Upper lobe of right lung (tissue), 1 donor: ENCODE measurements at places on chromosomes 12 and 14. TPM values are rescaled to one million over a fixed set of nuclear protein-coding genes. Genes with fewer than 3 reads are reported as not detected.
A peak's percentile ranks its signal among the peaks of the same experiment; 100 is the strongest.

- DNase-seq: no peak
These were observed 73.4 kb upstream of the CLEC14A start for GRCh38 chr14:38329246-38329645.

Gene KLRC3
- total RNA-seq: not detected

DNA sequence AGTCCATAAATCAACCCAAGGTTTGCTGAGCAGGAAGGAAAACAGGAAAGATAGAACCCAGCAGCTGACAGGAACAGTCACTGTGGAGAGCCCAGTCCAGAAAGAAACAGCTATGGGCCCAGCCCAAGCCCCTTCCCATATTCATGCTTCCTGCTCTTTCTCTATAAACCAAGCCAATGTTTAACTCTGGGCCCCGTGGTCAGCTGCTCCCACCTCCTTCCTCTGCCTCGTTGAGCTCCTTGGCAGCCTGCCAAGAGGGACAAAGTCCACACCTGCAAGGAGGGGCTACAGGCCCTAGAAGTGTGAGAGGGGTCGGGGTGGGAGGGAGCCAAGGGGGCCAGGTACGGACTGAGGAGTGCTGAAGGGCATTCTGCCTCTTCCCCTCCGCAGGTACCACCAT lies 10.0 kb downstream of the SLC6A13 start:
- DNase-seq: no peak

GRCh38 chr12:118103601-118104382 lies at the start of gene VSIG10:
Gene VSIG10, minus strand, starts transcription at chr12:118104011. Its CDS starts 340 bp downstream, at chr12:118103671.
- peak; percentile 91 for DNase-seq

- DNase-seq: no peak
These were observed 67.4 kb downstream of the STON2 start for GRCh38 chr14:81332725-81333124.

GRCh38 chr12:80837342-80837978 lies 100.3 kb downstream of the LIN7A start:
- no peak for DNase-seq

GRCh38 chr14:24688030-24688658 lies 54.2 kb upstream of the GZMB start:
- no peak for DNase-seq

Gene TEX52
- not detected for total RNA-seq

DNA sequence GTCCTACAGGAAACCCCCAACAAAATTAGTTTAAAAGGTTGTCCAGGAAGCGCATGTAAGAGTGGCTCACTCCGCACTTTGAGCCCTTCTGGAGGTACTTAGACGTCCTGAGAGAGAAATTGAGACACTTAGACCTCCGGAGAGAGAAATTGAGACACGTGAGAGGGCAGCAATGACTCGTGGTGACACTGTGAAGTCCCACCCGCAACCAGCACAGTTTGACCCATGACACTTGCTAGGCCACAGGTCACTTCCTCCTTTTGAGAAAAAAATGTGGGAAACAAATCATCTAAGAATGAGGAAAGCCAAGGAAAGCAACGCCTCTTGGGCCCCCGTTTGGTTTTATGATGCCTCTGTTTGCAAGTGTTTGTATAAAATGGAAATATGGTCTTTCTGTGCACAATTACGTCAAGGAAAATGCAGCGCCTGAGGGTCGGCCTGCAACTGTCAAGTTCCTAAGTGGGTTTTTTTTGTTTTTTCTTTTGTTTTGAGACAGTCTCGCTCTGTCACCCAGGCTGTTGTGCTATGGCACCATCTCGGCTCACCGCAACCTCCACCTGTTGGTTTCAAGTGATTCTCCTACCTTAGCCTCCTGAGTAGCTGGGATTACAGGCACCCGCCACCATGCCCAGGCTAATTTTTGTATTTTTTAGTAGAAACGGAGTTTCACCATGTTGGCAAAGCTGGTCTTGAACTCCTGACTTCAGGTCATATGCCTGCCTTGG lies 13.6 kb upstream of the CDCA4 start:
- DNase-seq: no peak

Gene ERP27
- 9.7 TPM for total RNA-seq

Gene RHOJ
- 38.6 TPM for total RNA-seq

DNA sequence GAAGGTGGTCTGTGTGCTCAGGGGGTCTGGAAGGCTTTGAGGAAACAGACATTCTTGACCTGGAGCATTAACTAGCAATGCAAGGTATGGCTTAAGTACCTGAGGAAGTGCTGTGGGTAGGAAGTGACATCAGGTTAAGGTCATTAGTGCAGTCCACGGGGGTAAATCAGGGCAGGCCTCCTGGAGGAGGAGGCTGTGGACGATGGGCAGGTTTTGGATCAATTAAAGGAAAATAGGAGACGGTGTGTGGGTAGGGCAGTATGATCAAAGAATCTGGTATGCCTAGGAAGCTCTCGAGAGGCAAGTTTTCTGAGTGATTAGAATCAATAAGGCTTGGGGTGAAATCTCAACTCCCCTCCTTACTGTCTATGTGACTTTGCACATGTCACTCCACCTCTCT lies 295.3 kb downstream of the AACS start:
- DNase-seq: no peak

DNA sequence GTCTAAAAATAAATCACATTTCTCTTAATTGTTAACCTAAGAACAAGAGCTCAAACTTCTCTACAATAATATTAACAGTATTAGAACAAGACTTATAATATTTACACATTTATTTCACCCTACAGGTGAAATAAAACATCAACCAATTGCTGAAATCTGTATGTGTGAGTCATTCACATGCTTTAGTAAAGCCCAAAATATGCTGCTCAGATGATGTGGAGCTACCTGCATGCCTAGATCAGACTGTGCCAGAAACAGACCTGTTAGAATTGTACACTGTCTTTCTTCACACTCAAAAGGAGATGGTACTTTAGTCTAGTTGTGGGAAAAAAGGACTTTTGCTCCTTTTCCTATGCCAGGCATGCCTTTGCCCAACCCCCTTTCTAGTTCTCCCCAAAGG lies 54.7 kb downstream of the RPS6KA5 start:
- DNase-seq: no peak

DNA sequence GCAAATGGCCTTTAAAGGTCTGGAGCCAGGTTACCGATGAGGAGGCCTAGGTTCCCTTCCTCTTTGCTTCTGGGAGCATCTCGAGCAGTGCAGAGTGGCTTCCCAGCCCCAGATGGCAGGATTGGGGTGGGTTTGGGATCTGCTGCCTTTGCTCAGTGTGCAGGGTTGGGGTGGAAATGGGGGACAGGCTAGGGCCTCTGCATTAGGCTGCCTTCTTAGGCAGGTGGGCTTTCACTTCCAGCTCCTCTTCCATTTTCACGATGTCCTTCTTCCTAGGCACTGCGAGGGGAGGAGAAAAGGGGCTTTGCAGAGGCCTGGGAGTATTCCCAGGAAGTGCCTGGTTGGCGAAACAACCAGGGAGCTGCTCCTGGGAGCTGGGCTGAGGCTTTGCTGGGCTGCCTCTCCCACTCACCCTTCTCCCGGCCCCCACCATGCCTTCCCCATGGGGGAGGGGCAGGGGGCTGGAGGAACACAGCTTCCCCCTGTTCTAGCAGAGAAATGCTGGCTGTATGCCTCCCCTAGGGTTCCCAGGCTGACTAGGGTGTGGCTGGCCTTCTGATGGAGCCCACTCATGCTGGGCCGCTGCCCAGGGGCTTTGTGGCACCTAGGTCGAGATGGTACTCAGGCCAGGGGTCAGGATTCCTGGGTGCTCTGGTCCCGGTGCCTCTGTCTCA lies 2.4 kb downstream of the NR4A1 start:
- DNase-seq: no peak

- DNase-seq: no peak
These were observed 11.6 kb downstream of the OTX2 start for GRCh38 chr14:56798447-56799342.

GRCh38 chr12:122999986-123000420 lies 19.5 kb downstream of the ARL6IP4 start:
- DNase-seq: no peak

- no peak for DNase-seq
These were observed 24.7 kb downstream of the ABCD4 start for GRCh38 chr14:74278080-74278479.

Gene KSR2
- total RNA-seq: 1.4 TPM
